ENCODE measurements at places on chromosomes 2 and 18. TPM values are rescaled to one million over a fixed set of nuclear protein-coding genes. Genes with fewer than 3 reads are reported as not detected.

INO80B gene
- 26.7 TPM for total RNA-seq

ZNF638 gene
- total RNA-seq = 66.0 TPM

UGT1A6 gene
- total RNA-seq = not detected

OSR1 gene
- not detected for total RNA-seq

MALL gene
- 0.26 TPM for total RNA-seq

GCKR gene
- total RNA-seq = not detected

DNA sequence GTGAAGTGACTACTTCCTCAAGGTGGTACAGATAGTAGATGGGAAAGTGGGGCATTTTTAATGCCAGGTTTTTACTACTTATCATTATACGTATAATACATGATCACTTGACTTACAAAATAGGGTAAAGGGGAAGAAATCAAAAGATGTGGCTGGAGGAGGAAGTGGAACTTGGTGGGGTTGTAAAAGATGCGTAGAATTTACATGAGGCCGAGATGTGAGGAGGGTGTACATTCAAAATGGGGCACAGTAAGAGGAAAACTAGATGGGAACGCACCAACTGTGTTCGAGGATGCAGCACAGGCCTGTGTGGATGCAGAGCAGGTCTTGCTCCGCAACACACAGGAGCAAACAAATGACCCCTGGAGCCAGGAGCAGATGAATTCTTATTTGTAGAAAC, 403.3 kb downstream of the TXNL1 start:
- H3K4me3 ChIP-seq = no peak overlapping the region
- H3K36me3 ChIP-seq = no peaks in the 10 kb centered on the region
- H3K4me1 ChIP-seq = peaks cover 11% of the 10 kb centered on the region
- DNase-seq = no peak
- no peak overlapping the region for H3K27ac ChIP-seq
- H3K27me3 ChIP-seq = no peaks in the 10 kb centered on the region

- H3K4me3 ChIP-seq = peak overlapping the region; percentile 78
- no peaks in the 10 kb centered on the region for H3K27me3 ChIP-seq
- peaks cover 4% of the 10 kb centered on the region for H3K4me1 ChIP-seq
- DNase-seq = no peak
Observed at GRCh38 chr2:73232403-73233153, 461 bp downstream of the PRADC1 start.

GRCh38 chr2:86048383-86048701, 57.3 kb downstream of the POLR1A start:
- no peaks in the 10 kb centered on the region for H3K27me3 ChIP-seq
- H3K36me3 ChIP-seq = peaks cover 46% of the 10 kb centered on the region

- no peak overlapping the region for H3K27ac ChIP-seq
- H3K4me1 ChIP-seq = no peaks in the 10 kb centered on the region
- no peak overlapping the region for H3K4me3 ChIP-seq
- no peak for DNase-seq
- H3K36me3 ChIP-seq = no peaks in the 10 kb centered on the region
Observed at GRCh38 chr2:120780402-120780801, 44.7 kb downstream of the GLI2 start.

GRCh38 chr2:188869550-188869949, 104.6 kb upstream of the COL3A1 start:
- no peaks in the 10 kb centered on the region for H3K36me3 ChIP-seq
- H3K4me3 ChIP-seq = no peak overlapping the region
- no peaks in the 10 kb centered on the region for H3K27me3 ChIP-seq
- no peak for DNase-seq
- no peak overlapping the region for H3K27ac ChIP-seq

- peaks cover 4% of the 10 kb centered on the region for H3K4me1 ChIP-seq
- no peak for DNase-seq
- no peaks in the 10 kb centered on the region for H3K36me3 ChIP-seq
- no peaks in the 10 kb centered on the region for H3K27me3 ChIP-seq
- no peak overlapping the region for H3K4me3 ChIP-seq
Observed at GRCh38 chr2:238305092-238305862, 15.0 kb upstream of the TRAF3IP1 start.

GRCh38 chr2:28413152-28413898, 20.7 kb downstream of the FOSL2 start:
- H3K4me3 ChIP-seq = no peak overlapping the region
- no peak for DNase-seq
- no peak overlapping the region for H3K27ac ChIP-seq
- H3K27me3 ChIP-seq = no peaks in the 10 kb centered on the region

DNA sequence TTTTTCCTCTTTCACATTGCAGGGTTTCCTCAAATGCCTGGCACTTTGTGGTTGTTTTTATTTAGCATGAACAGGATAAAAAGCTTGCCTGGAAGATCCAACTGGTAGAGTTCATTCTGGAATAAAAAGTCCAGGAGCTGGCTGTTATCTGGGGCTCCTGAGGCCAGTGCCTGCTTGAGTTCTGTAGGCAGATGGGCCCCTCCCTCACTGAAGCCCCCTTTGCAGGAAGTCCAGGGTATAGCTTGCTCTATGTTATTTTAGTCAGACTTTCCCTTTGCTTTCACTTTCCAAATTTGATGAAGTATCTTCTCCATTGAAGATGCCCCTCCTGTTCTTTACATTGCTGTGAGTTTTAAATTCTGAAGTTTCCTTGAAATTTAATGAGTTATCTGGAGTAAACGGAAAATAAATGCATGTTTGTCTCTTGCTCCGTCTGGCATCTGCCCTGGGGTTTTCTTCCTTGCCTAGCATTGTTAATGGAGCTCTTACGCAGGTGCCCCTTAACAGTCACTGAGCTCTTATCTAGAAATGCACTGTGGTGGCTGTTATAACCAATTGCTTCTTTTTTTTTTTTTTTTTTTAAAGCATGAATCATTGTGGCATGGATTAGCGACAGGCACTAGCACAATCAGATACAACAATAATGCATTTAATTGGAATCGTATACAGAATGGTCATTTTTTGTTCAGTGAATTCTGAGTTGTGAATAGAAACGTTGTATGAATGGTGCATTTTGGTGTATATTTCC, 27.0 kb upstream of the LPIN1 start:
- H3K27ac ChIP-seq = no peak overlapping the region
- no peaks in the 10 kb centered on the region for H3K36me3 ChIP-seq
- no peak for DNase-seq
- H3K27me3 ChIP-seq = peaks cover 8% of the 10 kb centered on the region
- H3K4me3 ChIP-seq = no peak overlapping the region
- H3K4me1 ChIP-seq = no peaks in the 10 kb centered on the region

DNA sequence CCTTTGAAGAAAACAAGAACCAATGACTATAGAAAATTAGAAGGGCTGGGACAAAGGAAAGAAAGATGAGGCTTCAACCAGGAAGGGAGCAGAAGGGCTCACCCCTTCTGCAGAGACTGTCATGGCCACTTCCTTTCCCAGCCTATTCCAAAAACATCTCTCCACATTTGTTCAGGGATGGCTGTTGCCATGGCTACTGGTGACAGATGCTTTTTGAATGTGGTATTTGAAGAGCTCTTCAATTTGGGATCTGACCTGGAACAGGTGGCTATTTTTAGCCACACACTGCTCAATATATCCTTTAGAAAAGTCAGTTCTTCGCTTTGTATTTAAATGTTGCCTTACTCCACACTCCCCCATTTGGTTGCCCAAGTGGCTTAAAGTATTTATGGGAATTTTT, 64.1 kb upstream of the LCLAT1 start:
- no peaks in the 10 kb centered on the region for H3K36me3 ChIP-seq
- H3K27me3 ChIP-seq = no peaks in the 10 kb centered on the region
- DNase-seq = no peak
- H3K4me3 ChIP-seq = no peak overlapping the region
- H3K27ac ChIP-seq = no peak overlapping the region

DNA sequence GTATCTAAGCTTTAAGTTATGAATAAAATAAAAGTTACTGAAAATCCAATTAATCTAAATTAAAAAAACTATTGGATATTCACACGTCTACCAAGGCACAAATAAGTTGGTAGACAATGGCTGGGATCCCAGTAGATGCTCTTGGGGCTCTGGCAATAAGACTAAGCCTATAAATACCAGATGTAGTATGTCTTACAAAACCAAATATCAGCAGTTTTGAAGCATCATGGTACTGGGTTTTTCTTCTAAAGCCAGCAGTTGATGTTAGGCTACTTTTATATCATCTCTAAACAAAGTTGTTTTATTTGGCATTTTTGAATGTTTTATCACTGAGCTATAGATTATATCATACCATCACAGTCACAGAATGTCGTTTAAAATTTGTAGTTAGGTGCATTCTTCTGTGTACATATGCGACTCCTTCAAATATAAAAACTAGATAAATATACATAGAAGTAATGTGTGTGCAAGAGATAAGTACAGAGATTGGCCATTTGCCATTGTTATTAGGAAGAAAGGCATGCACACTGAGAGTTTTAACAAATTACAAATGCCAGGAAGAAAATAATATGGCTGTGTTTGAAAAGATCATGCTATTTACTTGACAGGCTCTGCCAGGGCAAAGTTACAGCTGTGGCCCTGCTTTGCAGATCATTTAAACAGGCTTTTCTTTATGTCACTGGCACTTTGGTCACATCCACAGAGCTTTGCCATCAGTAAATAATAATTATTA, 21.6 kb upstream of the TMEM17 start:
- H3K27me3 ChIP-seq = no peaks in the 10 kb centered on the region
- H3K27ac ChIP-seq = no peak overlapping the region
- no peaks in the 10 kb centered on the region for H3K4me1 ChIP-seq

GRCh38 chr2:57890464-57890863, 156.1 kb upstream of the VRK2 start:
- no peaks in the 10 kb centered on the region for H3K27me3 ChIP-seq
- no peak overlapping the region for H3K27ac ChIP-seq
- H3K36me3 ChIP-seq = no peaks in the 10 kb centered on the region
- H3K4me1 ChIP-seq = peaks cover 63% of the 10 kb centered on the region
- no peak for DNase-seq

DNA sequence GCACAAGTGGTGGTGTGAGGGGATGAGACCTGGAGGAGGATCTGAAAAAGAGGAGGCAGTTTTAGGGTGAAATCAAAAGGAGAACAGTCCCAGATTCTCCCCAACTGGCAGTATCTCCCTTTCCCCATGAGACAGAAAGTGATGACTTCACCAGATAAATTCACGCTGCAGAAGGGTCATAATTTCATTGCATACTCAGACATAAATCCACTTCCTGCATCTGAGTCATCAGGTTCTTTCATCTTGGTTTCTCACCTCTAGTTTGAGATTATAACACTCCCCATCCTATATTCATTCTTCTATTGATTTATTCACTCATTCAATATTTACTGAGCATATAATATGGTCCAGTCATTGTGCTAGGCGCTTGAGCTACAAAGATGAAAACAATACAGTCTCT, 64.7 kb downstream of the CCDC148 start:
- DNase-seq = no peak
- no peaks in the 10 kb centered on the region for H3K27me3 ChIP-seq
- H3K27ac ChIP-seq = no peak overlapping the region
- no peak overlapping the region for H3K4me3 ChIP-seq

- DNase-seq = no peak
- no peaks in the 10 kb centered on the region for H3K36me3 ChIP-seq
- no peak overlapping the region for H3K4me3 ChIP-seq
Observed at GRCh38 chr18:70418546-70419311, 129.9 kb downstream of the SOCS6 start.

GRCh38 chr2:233079953-233080835, 20.1 kb downstream of the INPP5D start:
- H3K36me3 ChIP-seq = peaks cover 22% of the 10 kb centered on the region
- peak overlapping the region; percentile 17 for H3K4me3 ChIP-seq
- no peaks in the 10 kb centered on the region for H3K27me3 ChIP-seq
- H3K4me1 ChIP-seq = peaks cover 90% of the 10 kb centered on the region
- no peak for DNase-seq
- peak overlapping the region; percentile 100 for H3K27ac ChIP-seq

- no peak for DNase-seq
- no peaks in the 10 kb centered on the region for H3K27me3 ChIP-seq
- no peaks in the 10 kb centered on the region for H3K4me1 ChIP-seq
- no peak overlapping the region for H3K27ac ChIP-seq
Observed at GRCh38 chr2:236289766-236290462, 25.7 kb upstream of the ASB18 start.

GRCh38 chr18:45540125-45540524, 75.2 kb upstream of the SLC14A2 start:
- H3K27me3 ChIP-seq = no peaks in the 10 kb centered on the region
- no peaks in the 10 kb centered on the region for H3K4me1 ChIP-seq
- DNase-seq = no peak

Data from GM12878 (cell line).